CD4-positive, alpha-beta T cell treated with Interleukin-15 for 4 hours (primary cell): ENCODE measurements at places on chromosomes 6 and 20.

DNA sequence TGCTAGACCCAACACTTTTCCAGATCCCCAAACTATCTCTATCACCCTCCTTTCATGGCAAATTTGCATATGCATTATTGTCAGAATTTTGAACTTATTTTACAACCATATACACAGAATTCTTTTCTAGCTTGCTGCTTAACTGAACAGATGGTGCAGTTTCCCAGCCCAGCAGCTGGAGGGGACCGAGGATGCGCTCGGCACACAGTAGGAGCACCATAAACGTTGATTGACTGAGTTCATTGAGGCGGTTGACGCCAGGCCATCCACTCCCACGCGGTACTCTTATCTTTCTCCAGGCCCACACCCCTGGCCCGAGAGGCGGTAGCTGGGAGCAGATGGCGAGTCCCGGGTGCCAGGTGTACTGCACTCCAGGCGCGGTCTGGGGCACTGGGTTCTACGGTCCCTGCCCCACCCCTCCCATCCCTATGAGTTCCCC is 6.8 kb upstream of the SOX4 start:
- DNase-seq = no peak

DNA sequence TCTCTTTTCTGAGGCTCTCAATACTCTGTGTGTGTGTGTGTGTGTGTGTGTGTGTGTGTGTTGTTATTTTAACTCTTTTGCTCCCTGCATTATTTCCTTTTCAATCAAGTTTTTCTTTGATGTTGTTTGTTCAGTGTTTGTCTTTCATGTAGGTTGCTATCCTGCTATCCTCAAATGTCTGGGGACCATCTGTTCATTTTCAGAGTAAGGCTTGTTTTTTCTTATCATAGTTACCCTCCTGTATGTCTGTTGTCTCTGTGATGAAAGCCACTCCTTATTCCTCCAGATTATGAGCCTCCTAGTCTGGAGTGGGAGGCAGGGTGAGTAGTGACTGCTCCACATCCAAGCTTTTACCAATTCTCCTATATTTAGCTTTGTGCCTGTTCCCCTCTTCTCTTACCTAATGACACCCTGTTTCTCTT is 9.2 kb downstream of the ENPP3 start:
- no peak for DNase-seq

DNA sequence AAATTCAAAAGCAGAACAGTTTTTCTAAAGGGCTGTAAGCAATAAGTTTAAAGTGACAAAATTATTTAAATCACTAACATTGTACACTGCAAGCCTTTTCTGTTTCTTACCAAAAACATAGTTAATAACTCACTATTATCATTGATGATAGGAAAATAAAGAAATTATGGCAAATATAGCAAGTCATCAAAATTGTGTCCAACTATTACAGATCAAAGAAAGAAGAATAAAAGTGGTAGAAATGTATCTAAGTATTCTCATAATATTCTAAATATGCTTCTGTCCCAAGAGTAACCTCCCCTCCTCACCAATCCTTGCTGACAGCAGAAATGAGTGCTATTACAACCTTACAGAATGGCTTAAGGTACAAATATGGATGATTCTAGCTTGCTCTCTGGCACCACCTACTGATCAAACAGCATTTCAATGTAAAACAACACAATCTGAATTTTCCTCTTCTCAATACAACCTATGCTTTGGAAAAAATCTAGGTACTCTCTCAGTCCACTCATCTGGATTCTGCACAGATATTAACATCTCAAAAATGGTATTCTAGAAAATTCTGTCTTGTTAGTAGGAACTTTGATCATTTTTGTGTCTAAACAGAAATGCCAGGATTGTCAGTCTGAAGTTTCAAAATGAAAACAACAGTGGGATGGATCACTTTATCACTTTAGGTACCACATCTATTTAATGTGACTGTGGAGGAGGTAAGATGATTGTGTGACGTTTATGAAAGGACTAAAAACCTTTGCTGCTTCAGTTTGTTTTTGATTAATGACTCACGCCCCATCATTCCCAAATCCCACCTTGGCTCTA is 40.9 kb downstream of the ZFP64 start:
- peak; percentile 43 for DNase-seq

GRCh38 chr6:42451333-42452170 is at the start of gene TRERF1:
TSS of gene TRERF1 (minus strand) at chr6:42451926. CDS start at chr6:42269590, 182,336 bp downstream.
- peak; percentile 45 for DNase-seq

DNA sequence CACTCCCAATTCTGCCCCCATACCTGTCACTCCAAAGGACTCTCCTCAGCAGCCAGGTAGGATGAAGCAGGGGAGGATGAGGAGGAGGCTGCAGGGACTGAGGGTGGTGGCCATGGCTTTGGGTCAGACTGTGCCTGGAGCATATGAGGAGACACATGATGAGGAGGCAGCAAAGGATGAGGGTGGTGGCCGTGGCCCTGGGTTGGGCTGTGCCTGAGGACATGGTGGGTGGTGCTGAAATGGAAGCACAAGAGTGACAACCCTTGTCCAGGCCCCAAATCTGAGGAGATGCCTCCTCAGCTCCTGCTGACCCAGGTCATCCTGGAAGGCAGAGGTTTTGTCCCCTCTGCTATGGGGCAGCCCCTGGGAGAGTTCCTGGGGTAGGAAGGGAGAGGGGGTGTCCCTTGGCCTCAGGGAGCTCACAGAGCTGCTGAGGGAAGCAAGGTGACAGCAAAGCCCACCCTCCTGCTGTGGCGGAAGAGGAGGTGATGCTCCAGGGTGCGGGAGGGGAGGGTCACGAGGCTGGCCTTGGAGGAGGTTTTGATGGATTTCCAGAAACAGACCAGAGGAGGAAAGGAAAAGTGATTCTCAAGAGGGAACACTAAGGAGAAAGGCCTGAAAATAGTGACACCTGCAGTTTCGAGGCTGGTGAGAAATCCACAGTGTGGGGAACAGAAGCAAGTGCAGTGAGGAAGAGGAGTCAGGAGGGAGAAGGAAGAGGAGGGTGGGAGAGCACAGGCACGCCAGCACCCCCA is 4.6 kb downstream of the RAET1G start:
- no peak for DNase-seq

DNA sequence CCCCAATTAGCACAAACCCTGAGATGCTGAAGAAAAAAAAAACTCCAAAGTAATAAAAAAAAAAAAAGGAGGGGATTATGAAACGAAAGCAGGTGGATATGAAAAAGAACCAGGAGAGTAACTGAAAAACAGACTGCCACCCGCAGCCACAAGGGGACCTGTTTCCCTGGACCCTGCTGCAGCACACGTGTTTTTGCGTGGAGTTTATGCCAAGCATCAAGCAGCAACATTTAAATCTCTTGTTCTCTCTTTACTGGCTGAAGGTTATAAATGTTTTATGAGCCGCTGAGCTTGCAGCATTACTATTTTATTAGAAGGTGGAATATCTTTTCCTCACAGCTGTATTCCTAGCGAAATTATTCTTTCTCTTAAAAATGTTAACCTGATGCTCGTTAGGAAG is 131.6 kb upstream of the OLIG3 start:
- DNase-seq = no peak

- no peak for DNase-seq
Measured at GRCh38 chr6:29762781-29763214, 39.6 kb downstream of the HLA-F start.

DNA sequence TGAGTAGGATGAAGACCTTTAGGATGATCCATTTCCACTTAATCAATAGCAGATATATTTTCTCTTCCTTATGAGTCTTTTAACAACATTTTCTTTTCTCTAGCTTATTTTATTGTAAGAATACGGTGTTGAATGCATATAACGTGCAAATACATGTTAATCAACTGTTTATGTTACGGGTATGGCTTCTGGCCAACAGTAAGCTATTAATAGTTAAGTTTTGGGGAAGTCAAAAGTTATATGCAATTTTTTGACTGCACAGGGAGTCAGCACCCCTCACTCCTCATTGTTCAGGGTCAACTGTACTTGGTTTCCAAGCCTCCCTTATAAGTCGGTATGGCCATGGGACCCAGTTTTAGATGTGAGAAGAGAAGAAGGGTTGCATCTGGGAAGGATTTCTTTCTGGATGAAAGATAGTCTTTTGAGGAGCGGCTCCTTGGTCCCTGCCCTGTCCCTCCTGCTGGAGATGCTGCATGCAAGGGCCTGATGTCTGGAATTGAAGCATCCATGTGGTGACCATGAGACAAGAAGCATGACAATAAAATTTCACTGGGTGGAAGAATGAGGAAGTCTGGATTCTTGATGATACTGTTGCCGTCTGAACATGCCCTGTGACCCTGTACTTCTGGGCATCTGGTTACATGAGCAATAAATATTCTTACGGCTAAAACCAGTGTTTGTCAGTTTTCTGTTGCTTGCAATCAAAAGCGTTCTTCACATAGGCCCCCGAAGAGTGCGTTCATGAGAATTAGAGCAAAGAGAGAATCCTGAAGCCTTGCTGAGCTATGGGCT is 194.7 kb upstream of the PMEPA1 start:
- no peak for DNase-seq

DNA sequence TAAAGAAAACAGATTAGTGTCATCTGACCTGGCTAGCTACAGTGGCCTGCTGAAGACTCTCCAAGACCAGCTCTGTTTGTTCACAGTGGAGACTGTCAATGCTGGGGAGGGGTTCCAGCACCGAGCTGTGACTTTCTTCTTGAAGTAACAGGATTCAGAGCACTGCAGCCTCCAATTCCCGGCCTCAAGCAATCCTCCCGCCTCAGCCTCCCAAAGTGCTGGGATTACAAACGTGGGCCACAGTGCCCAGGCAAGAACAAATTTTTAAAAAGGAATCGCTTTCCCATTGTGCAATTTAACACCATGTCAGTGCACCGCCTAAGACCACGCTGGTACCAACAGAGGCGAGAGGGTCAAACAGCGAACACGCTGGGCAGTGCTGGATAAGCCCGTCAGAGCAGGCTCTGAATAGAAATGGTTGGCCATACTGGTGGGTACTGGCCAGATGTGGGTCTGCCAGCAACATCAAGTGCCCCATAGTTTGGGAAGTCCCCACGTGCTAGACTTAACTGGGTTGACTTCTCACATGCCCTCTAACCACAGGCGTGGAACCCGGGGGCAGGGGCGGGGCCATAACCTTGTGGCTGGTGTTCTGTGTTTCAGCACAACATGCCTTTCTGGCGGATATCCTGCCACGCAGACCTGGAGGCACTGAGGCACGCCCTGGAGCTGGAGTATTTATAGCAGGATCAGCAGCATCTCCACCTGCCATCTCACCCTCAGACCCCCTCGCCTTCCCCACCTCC is 168.9 kb downstream of the ZMYND8 start:
- DNase-seq = no peak

DNA sequence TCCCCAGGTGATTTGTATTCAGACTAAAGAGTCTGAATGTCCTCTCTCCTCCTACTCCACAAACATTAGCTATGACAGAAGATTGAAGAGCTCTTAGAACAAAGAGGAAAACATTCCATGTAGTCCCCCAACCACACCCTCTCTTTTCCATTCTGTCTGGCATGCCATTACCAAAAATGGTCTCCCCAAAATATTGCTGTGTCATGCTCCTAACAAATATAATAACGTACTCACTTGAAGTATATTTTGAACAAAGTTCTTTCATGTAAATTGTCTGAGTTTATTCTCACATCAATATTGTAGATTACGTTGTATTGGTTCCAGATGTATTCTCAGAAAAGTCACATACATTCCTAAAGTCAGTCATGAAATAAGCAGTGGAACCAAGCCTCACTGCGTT is 467.3 kb upstream of the IRAK1BP1 start:
- DNase-seq = no peak

DNA sequence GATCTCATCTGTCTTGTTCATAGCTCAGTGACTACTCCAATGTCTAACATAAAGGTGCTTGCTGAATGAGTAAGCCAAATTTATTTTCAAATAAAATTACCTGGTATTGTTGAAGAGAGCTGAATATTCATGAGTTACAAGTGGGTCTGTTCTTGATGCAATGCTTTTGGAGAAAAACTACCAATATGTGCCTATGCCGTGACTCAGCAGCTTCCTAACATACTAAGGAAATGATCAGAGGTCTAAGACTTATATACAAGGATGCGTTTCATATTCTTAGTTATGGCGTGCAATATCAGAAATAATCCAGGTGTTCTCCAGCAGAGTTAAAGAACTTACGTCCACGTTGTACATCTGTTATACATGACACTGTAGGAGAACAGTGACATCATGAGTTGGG is 5.1 kb downstream of the FAM120B start:
- no peak for DNase-seq

GRCh38 chr6:24229696-24230405 is 103.8 kb downstream of the NRSN1 start:
- no peak for DNase-seq

DNA sequence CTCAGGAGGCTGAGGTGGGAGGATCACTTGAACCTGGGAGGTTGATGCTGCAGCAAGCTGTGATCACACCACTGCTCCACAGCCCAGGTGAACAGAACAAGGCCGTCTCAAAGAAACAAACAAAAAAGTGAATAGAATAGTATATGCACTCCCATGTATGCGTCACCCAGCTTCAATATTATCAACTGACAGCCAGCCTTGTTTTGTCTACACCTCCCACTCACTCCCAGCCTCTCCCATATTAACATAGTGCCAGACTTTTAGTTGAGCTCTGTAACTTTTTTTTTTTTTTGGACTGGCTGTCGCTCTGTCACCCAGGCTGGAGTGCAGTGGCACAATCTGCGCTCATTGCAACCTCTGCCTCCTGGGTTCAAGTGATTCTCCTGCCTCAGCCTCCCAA is 18.1 kb upstream of the ILRUN start:
- DNase-seq = no peak

- no peak for DNase-seq
Measured at GRCh38 chr20:3557237-3557785, 86.5 kb downstream of the ATRN start.

GRCh38 chr20:37913567-37914366 is 10.8 kb downstream of the VSTM2L start:
- no peak for DNase-seq

DNA sequence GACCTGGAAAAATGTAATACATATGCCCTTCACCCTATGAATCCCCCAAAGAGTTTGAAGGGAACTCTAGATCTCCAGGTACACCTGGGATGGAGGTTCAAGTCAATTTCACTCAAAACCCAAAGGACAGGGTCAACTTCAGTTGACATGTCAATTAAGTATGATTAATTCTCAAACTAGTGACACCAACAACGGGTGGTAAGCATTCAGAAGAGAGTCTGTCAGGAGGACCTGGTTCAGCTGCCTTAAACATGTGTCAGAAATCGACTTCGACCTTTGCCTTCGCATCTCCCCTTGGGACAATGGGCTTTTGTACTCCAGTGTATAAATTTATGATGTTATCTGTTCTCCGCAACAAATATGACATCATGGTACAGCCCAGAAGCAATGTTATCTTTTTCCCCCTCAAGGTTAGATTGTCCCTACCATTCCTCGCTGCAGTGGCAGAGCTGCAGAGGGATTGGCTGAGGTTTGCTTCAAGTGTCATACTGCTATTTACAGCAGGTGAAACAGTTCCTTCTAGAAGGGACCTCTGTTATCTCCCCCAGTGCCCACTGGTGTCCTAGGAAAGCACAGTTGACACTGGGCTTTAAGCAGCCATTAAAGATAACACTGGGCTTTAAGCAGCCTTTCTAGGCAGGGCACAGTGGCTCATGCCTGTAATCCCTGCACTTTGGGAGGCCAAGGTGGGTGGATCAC is 94.7 kb upstream of the SNX9 start:
- no peak for DNase-seq

GRCh38 chr6:147467428-147467827 is 41.1 kb upstream of the SAMD5 start:
- no peak for DNase-seq
